Stimulated activated CD4-positive, alpha-beta T cell treated with anti-CD3 and anti-CD28 coated beads, TNF-alpha, amount 100 ng/mL, for 1 hour (primary cell): ENCODE measurements at places on chromosomes 6 and 20.

GRCh38 chr6:46521464-46521971 is 30.3 kb upstream of the RCAN2 start:
- DNase-seq: no peak

DNA sequence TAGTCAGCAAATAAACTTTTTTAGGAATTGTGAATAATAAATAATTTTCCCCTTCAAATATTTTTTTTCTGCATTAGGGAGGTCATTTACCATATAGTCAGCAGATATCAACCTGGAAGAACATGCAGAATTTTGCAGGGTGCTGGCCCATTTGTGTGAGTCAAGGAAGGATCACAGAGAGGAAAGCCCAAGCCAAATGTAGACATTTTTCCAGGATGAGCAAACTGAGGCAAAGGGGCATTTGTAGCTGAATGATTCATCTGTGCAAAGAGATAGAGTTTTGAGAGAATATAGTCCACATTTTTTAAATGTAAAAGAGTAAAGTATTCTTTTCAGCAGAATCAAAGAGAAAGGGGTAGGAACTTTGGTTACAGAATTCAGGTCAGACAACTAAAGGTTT is 555.5 kb upstream of the MARCKS start:
- no peak for DNase-seq

GRCh38 chr20:32831982-32832381 is 12.2 kb downstream of the MAPRE1 start:
- DNase-seq: no peak

DNA sequence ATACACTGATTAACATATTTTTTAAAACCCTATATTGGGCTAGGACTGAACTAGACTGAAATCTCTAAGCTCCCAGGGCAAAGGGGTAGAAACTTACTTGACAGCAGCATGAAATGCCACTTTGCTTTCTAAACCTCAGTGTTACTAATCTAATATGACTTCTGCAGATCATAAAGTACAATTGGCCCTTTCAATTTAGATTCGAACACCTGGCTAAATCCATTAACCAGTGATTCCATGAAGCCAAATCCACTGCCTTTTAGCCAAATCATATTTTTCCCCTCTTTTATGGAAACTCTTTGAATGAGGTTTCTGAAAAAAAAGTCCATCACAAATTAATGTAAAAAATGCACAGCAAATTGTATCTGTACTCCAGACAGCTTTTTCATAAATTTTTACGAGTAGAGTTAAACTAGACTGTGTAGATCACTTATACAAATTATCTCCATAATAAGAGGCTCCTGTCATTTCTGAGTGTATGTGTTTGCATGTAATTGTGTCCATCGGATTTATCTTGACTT is 25.7 kb downstream of the EPHA7 start:
- no peak for DNase-seq

DNA sequence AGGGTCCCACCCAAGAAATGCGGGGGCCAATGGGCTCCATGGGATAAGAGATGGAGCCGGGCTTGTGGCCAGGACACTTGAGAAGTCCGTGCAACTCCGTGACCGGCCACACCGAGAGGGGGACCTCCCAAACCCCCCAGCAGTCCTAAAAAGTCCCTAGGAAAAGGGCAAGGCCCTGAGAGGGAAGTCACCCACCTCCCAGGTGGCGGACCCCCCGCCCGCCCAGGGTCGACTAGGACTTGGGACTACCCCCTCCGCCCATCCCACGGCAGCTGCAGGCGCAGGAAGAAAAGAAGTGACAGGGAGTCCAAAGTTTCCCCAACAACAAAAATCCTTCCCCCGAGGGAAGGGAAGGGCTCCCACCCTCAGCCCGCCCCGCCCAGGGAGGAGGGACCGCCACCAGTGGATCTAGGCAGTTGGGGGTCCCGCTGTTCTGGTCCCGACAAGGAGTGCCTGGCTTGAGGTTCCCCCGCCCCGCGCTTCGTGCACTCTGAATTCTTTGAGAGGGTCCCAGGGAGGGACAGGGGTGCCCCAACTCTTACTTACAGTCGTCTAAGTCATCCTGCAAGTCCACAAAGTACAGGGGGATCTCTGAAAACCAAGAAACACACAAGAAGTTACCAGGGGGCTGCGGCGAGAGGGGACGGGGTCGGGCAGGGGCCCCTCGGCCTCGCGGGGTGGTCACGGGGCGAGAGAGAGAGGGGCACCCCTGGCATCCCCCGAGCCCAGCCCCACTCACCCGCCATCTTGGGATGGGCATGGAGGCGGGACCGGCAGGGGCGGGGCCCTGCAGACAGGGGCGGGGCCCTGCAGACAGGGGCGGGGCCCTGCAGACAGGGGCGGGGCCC is 611 bp upstream of the RAB22A start:
- DNase-seq: no peak

- DNase-seq: no peak
Observed at GRCh38 chr6:105014448-105014847, 57.5 kb downstream of the LIN28B start.

DNA sequence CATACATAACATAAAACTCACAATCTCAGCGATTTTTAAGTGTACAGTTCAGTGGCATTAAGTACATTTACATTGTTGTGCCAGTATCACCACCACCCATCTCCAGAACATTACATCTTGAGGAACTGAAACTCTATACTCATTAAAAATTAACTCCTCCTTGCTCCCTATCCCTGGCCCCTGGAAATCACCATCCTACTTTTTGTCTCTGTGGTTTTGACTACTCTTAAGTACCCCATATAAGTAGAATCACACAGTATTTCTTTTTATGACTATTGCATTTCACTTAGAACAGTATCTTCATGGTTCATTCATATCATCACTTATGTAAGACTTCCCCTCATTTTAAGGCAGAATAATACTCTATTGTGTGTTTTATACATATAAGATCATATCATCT is 1108.1 kb downstream of the GRIK2 start:
- DNase-seq: no peak

DNA sequence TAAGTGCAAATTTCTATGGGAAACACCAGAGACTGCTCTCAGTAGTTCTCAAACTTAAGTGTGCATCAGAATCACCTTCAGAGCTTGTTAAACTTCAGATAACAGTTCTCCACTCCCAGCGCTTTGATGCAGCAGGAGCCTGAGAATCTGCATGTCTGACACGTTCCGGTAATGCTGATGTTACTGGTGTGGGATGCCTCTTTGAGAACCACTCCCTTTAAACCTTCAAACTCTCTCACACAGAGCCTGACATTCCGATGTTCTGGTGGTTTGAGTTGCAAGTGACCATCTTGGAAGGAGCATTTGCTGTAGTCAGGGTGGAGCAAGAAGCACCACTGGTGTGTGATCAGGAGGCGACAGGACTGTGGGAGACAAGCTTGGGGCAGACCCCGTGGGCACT is 57.9 kb downstream of the OTOR start:
- DNase-seq: no peak
